ENCODE measurements at places on chromosomes 5 and 9.

DNA sequence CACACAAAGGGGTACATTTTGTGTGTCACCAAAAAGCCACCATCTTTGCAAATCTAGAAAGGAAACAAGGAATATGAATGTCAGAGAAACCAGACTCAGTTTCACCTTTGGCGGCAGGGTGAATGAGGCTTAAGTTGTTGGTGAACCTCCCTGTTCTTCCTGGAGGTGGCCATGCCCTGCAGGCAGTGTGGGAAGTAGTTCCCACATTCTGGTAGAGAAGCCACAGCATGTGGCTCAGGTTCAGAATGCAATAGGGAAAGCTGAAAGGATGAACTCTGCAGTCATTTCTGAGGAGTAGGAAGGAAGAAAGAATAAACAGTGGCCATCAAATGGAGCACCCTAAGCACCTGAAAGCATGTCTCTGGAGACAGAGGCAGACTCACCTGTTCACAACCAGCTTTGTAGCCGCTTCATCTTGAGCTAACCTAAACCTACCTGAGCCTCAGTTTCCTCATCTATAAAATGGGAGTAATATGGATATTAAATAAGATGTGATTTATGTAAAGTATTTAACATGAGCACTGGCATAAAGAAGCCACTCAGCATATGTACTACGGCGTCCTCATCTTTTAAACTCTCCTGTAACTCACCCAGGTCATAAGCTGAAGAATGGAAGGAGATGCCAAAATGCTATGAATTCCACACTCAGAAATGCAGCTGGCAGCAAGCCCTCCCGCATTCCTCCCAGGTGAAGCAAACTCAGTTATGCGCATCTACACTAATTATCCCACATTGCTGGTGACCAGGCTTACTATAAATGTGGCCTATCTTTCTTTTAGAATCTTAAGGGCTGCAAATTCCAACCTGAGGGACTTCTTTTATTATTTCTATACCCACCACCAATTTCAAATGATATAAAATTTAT is 86.0 kb downstream of the ZNF608 start:
- DNase-seq, result no peak

DNA sequence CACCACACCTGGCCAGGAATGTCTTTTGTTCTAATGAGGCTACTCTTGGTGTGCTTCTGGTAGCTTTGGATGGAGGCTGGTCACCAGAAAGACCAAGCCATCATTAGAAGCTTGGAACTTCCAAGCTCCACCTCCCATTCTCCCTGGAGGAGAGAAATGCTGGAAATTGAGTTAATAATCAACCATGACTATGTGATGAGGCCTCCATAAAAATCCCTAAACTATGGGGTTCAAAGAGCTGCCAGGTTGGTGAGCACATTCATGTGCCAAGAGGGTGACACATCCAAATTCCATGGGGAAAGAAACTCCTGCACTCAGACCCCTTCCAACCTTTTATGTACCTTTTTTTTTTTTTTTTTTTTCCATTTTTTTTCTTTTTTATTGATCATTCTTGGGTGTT is 105.5 kb upstream of the SPATA31C2 start:
- no peak for DNase-seq

GRCh38 chr9:12054235-12054634 is 639.0 kb upstream of the TYRP1 start:
- no peak for DNase-seq

DNA sequence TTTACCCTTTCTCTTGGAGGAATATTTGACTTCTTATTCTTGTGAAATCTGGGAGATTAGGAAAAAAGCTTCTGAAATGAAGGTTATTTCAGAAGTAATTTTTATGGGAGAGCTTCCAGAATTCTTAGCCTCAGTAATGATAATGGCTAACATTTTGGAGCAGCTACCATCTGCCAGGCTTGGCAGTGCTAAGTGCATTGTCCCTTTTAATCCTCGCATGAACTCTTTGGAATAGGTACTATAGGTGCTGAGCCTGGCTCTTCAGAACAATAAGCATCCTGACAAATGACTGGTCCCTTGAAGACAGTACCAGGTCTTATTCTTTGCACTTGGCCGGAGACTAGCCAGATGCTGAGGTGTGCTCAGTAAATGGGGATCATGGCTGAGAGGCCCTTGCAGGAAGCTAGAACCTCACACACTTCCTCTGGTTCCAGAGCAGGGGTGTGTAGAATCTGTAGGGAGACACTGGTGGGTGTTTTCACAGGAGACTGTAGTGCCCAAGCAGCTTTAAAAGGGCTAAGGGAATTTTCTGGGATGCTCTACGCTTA is 90.7 kb downstream of the RCL1 start:
- DNase-seq, result no peak

GRCh38 chr5:72459089-72459661 is 48.0 kb downstream of the ZNF366 start:
- DNase-seq, result no peak

GRCh38 chr9:121222524-121223171 is 21.0 kb upstream of the RAB14 start:
- DNase-seq, result no peak

GRCh38 chr9:38126730-38127129 is 57.7 kb upstream of the SHB start:
- DNase-seq, result no peak

All from effector memory CD8-positive, alpha-beta T cell (primary cell).